ENCODE measurements at places on chromosomes 6 and 20.

DNA sequence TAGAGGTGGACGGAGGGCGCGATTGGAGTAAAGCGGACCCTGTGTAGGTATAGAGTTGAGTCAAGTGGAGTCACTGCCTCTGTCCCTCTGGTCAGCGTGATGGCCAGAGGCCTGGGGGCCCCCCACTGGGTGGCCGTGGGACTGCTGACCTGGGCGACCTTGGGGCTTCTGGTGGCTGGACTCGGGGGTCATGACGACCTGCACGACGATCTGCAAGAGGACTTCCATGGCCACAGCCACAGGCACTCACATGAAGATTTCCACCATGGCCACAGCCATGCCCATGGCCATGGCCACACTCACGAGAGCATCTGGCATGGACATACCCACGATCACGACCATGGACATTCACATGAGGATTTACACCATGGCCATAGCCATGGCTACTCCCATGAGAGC is 479 bp downstream of the SLC39A7 start:
- no peak for DNase-seq

DNA sequence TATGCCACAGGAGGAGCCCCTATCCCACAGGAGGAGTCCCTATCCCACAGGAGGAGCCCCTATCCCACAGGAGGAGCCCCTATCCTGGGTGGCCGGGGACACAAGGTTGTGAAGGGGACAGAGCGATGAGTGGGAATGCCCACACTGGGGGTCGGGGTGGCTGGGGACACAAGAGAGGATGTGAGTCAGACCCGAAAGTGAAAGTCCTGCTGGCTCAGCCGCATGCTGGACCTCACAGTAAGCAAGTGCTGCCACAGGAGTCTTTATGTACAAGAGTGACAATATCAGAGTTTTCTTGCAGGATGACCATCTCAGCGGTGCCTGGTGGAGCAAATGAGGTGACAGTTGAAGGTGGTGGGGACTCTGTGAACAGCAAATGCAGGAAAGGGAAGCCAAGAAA is 93.7 kb downstream of the PSMB1 start:
- DNase-seq, result no peak

DNA sequence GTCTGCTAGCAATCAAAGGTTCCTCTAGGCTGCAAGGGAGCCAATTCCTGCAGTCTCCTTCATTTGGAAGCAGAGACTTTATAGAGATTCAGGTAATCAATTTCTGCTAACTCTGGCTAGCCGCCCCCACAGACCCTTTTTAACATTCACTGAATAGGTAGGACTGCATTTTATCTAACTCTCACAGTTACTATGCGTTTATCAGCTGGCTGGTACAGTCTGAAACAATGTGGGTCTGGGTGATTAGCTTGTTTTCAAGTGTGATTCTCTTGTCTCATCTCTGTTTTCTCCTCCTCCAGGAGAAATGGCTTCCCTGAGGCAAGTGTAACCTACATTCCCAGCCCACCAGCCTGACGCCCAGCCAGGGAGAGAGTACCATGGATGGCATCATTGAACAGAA is 73.3 kb downstream of the SYNDIG1 start:
- no peak for DNase-seq

- peak; percentile 42 for DNase-seq
These were observed 99.4 kb downstream of the ASXL1 start for GRCh38 chr20:32457479-32457986.

DNA sequence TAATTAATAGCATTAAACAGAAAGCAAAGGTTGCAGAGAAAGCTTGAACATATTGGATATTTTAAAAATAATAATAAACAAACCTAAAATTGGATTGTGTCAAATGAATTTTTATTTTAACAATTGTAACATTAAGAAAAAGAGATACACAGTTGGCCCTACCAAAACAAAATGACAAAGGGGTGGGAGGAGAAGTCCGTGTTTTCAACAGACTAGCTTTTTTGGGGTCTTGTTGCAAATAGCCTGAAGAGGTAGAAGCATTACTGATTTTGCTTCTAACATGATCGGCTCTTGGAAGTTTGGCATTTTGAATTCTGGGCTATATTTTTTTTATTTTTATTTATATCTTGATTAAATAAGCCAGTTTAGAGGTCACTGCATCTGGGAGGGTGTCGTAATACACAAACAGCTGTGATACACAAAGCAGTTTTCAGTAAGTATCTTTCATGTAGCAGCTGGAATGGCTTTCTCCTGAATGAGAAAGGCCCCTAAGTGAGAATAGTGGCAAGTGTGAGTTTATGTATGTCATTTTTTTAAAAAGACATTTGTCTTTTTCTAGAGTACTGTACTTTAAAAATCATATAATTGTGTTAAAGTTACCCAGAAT is 85.5 kb upstream of the ZNF217 start:
- no peak for DNase-seq

GRCh38 chr20:2283706-2284423 is 11.9 kb upstream of the TGM3 start:
- no peak for DNase-seq

- no peak for DNase-seq
These were observed 64.8 kb downstream of the JARID2 start for GRCh38 chr6:15310680-15311079.

DNA sequence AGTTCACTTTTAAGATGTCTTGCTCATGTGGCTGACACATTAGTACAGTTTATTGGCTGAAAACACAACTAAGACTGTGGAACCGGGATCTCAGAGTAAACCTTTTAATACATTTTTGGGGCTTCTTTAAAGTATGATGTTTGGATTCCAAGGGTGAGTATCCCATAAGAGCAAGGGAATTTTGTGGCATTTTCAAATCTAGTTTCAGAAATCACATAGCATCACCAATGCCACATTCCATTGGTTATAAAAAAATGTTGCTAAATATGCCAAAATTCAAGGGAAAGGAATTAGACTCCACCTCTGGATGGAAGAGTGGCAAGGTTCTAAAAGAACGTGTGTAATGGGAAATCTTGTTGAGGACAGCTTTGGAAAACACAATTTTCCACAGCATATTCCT is 338.6 kb downstream of the COL12A1 start:
- DNase-seq, result no peak

DNA sequence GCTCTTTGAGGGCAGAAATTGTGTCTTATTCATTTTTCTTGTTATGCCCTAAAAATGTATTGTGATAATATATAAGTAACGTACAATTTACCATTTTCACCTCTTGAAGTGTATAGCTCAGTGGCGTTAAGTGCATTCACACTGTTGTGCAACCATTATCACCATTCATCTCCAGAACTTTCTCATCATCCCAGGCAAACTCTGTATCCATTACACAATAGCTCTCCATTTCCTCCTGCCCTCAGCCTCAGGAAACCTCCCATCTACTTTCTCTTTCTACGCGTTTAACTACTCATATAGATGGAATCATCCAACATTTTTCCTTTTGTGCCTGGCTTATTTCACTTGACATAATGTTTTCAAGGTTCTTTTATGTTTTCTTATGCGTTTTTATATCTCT is 184.6 kb downstream of the ESR1 start:
- DNase-seq, result no peak

DNA sequence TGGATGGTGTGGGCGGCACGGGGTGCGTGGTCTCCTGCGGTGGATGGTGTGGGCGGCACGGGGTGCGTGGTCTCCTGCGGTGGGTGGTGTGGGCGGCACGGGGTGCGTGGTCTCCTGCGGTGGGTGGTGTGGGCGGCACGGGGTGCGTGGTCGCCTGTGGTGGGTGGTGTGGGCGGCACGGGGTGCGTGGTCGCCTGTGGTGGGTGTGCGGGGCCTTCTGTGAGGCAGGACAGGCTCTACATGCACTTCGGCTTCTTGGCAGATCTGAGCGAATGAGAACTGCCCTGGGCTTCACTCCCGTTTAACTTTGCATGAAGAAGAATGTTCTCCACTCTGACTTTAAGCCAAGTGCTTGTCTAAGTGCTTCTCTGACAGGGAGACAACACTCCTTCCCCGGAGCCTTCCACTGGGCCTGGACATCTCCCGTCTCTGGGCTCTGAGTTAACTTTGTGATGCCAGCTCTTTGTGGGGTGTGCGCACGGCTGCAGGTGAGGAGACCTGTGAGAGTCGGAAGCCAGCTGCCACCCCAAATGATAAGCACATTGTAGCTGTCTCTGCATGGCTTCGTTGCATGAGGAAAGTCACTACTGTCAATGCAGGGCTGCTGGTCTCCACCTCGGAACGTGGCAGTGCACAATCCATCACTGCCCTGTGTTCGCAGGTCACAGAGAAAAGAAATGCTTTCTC is 244.8 kb downstream of the DLL1 start:
- DNase-seq, result no peak

DNA sequence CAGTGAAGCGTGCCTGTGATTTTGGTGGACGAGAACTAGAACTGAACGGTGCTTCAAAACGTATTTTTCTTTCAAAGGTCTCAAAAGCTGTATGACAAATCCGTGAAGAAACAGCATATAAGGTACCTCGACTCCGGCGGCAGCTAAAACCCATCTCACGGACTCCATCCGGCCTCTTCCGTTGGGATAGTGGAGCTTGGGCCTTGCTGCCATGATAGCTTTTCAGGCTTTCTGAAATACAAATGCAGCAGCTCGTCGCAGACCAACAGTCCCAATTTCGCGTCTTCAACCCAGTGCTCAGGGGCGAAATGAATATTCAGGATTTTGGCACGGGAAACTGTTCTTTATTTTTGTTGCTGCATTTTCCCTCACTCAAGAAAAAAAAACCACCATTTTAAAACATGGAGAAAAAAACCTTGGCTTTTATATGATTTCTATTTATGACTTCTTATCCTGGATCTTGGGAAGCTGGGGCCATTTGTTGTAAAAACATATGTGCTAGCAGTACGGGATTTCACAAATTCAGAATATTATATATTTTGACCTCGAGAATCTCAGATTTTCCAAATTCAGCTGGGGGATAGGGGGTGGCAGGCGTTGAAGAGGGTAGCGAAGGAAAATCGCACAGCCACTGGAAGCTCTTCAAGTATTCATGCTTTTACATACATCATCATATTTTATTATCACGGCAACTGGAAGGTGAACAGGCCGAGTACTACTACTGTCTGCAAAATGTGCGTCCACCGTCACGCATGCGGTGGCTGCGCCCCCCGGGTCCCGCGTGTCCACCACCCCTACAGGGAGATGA is 849 bp downstream of the GSTA4 start:
- peak; percentile 46 for DNase-seq

GRCh38 chr6:143426026-143426425 is 24.5 kb downstream of the ADAT2 start:
- DNase-seq, result no peak

- DNase-seq, result no peak
These were observed 175.4 kb downstream of the IBTK start for GRCh38 chr6:82072121-82072521.

DNA sequence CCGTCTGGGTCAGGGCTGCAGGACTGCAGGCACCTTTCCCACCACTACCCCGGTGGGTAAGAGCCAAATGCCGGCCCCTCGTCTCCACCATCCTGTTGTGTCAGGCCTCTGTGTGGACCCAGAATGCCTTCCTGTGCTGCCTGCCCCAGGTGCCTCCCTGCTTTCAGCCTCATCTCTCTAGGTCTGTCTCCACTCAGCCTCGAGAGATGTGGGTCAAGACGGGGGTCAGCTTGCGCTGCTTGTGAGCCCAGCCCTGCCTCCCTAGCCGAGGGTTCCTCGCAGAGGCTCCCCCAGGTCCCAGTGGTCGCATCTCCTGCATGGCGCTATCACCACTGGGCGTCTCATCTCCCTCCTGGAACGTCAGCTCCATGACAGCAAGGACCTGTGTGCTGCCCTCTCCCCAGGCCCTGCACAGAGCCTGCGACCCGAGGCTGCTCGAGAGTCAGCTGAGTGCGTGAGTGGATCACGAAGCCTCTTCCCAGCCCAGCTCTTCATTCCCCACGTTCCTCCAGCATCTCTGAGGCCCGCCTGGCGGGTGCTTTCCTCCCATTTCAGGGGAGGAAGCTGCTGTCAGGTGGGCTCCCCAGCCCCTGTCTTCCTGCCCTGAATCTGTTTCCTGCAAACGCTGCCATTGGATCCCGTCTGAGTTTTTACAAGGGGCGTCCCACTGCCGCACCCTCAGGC is 38.7 kb upstream of the ZBP1 start:
- DNase-seq, result no peak

- DNase-seq, result no peak
These were observed 249.6 kb downstream of the TSHZ2 start for GRCh38 chr20:53221731-53222130.

DNA sequence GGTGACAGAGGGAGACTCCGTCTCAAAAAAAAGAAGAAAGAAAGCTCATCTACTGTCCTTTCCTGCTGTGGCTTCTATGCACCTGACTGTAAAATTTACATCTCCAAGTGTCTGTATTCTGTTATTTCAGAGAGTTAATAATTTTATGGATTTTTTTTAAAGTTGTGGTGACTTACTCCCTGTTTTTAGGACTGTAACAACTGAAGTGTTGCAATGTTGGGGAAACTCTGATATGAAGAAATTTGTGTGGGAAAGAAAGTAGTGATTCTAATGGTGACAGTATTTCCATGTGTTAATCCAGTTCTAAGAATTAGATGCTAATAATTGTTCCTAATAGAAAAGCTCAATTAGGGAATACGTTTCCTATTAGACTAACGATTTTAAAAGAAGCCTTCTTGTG is 27.4 kb downstream of the STX11 start:
- DNase-seq, result no peak

DNA sequence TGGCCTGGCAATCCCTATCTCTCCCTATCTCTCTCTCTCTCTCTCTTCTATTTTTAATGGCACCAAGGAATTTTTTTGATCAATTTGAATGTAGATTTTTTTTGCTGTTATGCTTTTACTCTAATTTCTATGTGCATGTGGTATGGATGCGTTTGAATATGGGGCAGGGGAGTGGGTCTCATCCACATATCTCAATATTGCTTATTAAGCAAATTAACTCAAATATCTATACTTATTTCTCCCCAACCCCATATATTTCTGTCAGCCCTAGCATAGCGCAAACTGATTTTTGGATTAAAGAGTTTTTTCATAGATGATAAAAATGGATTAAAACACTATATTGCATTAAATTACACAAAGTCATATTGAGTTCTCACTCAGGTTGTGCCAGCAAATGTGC is 210.2 kb downstream of the KHDRBS2 start:
- DNase-seq, result no peak

DNA sequence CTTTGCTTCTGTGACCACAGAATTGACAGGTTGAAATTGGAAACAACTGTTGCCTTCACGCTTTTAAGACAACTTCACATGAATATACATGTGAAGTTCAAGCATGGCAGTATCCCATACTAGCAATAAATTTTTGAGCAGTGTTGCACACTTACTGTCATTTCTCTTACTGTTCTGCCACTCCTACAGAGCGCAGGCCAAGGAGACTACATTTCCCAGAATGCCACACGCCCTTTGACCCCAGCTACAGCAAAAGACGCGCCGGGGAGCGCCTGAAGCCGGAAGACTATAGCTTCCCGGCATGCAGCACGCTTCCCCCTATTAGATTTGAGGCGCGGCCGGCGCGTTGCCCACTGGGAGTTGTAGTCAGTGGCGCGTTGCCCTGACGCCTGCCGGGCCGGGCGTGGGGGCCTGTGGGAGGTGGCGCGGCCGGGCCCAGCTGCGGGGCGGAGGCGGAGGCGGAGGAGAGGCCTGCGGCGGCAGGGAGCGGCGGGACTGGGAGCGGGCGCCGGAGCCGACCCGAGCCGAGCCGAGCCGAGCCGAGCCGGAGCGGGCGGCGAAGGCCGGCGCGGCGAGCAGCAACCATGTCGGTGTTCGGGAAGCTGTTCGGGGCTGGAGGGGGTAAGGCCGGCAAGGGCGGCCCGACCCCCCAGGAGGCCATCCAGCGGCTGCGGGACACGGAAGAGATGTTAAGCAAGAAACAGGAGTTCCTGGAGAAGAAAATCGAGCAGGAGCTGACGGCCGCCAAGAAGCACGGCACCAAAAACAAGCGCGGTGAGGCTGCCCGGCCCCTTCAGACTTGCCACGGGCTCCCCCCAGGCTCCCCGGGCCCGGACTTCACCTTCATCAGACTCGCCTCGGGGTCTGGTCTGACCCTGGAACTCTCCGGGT is at the start of gene CHMP4B:
Gene CHMP4B (plus strand): TSS at position 464 of the 891 bp plus-strand sequence. CDS start 121 bp downstream, at position 585.
- peak; percentile 99 for DNase-seq

- DNase-seq, result peak; percentile 85
These were observed 114.2 kb downstream of the SNX5 start for GRCh38 chr20:17854307-17854903.

Measured in SK-MEL-5 (cell line).